ENCODE measurements at places on chromosomes 1 and 21.

DNA sequence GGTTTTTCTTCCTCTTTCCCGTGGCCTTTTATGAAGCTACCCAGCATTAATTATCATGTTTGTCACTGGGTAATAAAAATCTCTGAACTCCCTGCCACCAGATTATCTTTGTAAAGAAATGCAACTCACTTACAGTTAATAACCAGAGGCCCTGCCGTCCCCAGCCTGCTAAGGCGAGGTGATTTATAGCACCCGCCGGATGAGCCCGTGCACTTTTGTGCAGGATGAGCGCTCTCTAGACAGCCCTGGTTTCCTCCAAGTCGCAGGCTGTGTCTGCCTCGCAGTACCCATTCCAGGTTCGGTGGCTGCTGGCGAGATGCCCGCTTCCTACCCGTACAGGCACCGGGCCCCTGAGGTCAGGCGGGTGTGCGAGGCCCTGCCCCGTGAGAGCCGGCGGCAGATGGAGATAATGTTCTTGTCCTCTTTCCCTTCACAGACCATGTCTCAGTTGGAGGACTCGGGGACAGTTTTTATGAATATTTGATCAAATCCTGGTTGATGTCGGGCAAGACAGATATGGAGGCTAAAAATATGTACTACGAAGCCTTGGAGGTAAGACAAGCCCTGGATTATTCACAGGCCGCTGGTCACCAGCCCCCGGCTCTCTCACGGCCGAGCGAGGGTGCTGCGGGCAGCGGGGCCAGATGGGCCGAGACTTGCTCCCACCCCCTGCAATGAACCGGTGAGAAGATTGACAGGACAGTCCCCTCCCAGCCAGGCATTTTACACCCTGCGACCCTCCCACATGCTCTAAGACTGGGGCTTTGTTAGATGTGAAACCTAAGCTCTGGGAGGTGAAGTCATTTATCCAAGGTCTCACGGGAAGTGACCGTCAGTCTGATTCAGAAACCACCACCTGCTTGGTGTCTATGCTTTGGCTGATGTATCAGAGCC is 28.5 kb upstream of the SELENON start:
- peak; percentile 41 for DNase-seq

- no peak for DNase-seq
Observed at GRCh38 chr1:234656070-234656895, 46.3 kb upstream of the IRF2BP2 start.

DNA sequence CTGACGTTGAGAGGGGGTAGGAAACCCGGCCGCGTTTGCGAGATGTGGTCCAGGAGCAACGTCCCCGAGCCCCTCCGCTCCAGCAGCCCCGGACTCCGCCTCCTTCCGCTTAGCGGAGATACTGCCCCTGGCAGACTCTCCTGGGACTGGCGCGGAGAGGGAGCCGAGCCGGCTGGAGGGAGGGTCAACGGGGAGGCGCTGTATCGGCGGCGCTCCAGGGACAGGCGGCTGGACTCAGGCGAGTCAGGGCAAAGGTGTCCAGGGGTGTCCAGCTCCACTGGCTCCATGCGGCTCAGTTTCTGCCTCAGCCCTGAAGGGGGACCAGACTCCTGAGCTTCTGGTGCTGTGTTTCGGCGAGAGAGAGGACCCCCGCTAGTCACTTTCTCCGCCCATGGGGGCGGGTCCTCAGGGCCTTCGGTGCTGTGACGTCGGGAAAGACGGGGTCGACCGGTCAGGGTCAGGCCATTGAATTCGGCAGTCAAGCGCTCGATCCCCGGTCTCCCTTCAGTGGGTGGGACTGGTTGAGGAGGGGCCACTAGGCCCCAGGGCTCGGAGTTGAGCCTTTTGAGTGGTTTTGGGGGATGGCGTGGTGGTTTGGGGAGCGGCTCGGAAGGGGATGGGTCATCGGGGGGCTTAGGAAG is 2.8 kb upstream of the LIX1L start:
- peak; percentile 59 for DNase-seq

- no peak for DNase-seq
Observed at GRCh38 chr1:109263234-109263596, 13.9 kb downstream of the CELSR2 start.

DNA sequence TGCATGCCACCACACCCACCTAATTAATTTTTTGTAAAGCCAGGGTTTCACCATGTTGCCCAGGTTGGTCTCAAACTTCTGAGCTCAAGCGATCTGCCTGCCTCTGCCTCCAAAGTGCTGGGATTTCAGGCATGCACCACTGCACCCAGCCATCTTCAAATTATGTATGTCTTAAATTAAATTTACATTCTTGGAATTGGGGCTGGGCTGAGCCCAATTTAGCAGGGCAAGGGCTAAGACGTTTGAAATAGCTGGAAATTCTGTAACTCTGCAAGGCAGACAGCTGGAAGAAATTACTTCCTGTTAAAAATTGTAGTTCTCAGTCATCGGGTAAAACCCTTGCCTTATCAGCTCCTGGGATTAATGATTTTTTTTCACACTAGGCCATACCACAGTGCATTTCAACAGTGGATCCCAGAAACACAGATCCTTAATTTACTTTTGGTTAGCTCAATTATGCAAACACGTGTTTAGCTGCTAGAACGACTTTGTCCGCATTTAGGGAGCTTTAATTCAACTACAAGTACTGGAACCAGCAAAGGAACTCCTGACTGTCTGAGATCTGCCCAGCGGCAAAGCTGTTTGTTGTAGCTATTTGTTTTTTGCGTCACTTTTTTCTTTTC is 83.3 kb downstream of the OLFML3 start:
- no peak for DNase-seq

GRCh38 chr1:235077571-235078479 is 50.8 kb downstream of the TOMM20 start:
- no peak for DNase-seq

DNA sequence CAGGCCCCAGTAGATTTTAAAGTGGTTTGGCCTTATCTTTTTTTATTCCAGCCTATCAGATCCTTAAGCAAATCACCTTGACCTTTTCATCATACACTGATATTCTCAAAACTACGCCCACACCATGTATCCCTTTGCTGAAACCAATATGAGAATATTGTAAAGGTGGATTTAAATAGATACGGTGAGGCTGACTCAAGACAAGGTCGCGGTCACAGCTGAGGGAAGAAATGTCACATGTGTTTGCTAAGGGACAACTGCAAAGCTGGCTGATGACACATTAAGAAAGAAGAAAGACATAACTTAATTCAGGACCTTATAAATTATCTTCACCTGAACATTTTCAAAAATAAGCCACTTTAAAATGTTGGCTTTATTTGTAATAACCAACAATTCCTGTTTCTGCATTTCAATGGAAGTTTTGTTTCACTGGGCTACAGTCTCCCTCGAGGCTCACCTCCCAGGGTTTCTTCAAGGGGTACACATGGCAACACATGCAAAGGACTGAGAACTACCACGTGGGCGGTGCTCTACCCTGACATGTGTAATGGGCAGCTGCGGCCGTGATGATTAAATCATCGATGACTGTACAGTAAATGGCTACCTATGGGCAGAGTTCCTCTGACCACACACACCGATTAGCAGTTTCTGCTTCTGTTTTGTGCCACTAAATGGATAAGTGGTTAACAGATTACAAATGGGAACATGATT is 189.5 kb downstream of the SIPA1L2 start:
- DNase-seq, result no peak

DNA sequence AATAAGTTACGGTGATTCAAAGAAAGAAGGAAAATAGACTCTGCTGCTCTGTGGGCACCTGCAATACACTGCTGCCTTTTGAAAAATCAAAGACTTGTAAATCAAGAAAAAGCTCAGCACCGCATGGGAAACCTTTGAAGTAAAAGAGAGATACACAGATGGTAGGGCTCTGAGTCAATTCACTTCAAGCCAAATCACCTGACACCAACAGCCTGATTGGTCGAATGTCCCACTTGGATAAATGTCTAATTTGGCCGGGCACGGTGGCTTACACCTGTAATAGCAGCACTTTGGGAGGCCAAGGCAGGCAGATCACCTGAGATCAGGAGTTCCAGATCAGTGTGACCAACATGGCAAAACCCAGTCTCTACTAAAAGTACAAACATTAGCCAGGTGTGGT is 19.2 kb upstream of the RCAN3 start:
- DNase-seq, result no peak

DNA sequence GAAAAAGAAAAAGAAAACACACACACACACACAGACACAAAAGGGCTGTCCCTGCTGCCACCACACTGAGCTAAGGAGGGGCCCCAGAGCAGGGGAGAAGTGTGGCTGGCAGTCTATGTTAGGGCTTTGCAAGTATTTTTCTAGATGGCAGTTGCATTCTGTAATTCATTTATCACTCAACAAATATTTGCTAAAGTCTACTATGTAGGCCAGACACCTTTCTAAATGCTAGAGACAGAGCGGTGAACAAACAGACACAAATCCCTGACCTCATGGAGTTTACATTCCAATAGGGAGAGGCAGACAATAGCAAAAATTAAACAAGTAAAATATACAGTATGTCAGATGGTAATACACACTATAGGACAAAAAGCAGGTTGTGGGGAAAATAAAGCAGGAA is 20.2 kb downstream of the WDR64 start:
- DNase-seq, result no peak

DNA sequence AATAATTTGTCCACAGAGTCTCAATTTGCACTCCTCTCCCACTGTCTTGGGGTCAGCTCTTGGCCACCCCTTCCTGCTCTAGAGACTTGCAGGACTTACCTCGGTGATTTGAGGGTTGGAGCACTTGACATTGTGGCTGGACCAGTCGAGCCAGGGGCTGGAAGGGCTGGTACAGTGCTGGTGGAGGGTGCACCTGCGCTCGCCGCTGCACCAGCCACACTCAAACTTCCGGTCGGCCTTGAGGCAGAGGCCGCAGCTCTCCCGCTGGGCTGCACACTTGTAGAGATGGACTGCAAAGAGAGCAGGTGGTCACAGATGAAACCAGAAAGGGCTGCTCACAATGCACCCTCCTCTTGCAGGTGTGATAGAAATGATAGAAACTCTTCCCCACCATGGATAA is 165.0 kb downstream of the PLXNA2 start:
- DNase-seq, result peak; percentile 84

DNA sequence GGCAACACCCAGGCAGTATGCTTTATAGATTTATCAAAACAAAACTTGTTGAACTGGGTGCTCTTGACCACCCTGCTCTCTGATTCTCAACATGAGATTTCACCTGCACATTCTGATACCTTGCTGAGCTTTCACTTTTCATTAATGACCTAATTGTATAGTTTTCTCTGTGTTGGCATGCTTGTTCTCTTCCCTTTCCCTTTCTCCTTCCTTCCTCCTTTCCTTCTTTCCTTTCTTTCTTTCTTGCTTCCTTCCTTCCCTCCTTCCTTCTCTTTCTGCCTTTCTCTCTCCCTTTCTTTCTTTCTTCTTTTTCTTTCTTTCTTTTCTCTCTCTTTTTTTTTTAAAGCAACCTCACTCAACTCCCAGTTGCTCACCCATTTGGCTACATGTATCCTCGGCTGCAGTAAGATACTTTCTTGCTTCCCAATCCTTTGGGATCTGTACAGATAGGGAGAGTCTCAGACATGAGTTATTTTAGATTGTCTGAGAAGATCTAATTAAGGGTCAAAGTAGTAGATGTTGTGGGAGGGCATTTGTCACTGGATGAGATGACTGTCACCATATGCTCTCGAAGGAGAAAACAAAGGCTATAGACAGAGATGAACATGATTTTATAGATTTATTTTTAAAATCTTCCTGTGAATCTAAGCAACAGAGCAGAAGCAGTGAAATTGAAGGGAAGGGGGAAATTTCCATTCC is 458.0 kb downstream of the USP25 start:
- DNase-seq, result no peak

- no peak for DNase-seq
Observed at GRCh38 chr1:77513839-77514763, 168.4 kb downstream of the ZZZ3 start.

- no peak for DNase-seq
Observed at GRCh38 chr1:235500971-235501540, 3.2 kb downstream of the B3GALNT2 start.

GRCh38 chr1:67734323-67734690 is 49.3 kb downstream of the GADD45A start:
- DNase-seq, result no peak

- no peak for DNase-seq
Observed at GRCh38 chr1:218409946-218410510, 64.9 kb downstream of the TGFB2 start.
